ENCODE measurements at places on chromosomes 2 and 18.

DNA sequence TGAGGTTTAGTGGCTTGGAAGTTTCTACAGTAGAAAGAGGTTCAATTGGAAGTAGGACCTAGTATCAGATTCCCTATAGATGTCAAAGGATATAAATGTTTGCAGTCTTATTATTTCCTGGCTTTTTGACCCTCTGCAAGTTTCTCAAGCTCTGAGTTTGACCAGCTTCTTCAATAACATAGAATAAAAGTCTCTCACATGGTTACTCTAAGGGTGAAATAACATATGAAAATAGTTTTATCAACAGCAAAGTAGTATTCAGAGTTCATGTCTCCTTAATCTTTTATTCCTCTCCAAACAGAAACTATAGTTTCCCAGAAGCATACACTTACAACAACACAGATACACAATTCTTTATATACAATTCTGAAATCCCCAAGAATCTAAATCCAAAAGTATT, 132.9 kb upstream of the RND3 start:
- DNase-seq = no peak

DNA sequence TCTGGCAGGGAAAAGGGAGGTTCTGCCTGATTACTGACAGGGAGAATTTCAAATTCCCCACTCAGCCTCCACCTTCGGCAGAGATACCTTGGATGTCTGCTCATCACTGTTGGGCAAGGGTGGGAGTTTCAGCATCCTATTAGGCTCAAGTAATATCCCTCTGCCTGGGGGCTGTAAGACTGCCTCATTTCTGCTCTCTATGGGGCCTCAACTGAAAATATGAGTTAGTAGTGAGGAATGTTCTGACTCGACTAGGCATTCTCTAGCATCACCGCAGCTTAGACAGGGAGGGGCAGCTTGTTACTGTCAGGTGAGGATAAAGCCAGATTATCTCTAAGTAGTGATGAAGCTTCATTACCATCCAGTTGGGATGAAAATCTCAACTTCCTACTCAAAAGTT, 87.7 kb upstream of the LRP1B start:
- no peak for DNase-seq

DNA sequence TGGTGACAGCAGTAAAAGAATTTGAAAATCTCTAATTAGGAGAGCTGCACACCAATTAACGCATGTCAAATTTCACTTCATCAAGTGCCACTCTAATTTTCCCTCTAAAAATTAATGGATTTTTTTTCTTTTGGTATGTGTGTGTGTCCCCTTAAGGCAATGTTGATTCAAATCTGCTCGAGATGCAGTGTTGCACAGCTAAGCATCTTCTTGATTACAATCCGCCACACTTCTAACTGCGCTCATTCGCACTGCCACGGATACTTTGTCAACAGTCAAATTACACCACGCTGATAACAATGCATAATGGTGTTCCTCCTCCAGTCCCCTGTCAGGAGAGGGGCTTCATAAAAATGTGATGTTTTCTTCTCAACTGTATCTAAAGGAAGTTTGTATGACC, 261.4 kb downstream of the MEIS1 start:
- no peak for DNase-seq

DNA sequence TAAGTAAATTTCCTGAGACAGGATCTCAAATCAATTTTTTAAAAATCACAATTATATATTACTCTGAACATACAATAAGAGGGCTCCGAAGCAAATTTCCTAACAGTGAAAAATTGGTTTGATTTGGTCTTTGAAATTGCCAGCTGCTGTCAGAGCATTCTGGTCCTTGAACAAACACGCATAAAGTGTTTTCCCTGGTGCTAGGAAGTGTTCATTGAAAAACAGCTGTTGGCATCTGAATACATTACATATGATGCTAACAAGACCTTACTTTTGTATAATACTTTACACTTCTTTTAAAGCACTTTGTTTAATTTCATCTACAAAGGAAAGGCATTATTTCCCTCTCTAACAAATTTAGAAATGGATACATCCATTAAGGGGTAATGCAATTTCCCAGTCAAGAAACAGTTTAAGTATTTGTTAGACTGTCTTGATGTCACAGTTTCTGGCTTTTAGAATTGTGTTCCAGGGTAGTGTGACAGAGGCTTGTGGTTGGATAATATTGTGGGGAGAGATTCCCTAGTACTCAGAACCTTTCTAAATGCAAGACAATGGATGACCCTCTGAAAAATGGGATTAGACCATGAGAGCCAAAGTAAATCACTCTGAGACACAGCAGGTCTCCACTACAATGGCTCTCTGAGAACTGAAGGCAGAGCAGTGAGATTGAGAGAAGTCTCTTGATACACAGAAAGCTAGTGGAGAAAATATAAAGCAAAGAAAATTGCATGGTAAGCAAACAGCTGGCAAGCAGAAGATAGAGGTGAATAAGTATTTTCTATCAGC, 299.0 kb downstream of the TRIB2 start:
- DNase-seq = no peak

- no peak for DNase-seq
These were observed 402.8 kb upstream of the UBE2E3 start for GRCh38 chr2:180577567-180577966.

- DNase-seq = peak; percentile 15
These were observed at the start of gene SLC40A1 for GRCh38 chr2:189580658-189581353. Gene SLC40A1, minus strand, starts transcription at chr2:189580786. Its CDS starts 326 bp downstream, at chr2:189580460.

DNA sequence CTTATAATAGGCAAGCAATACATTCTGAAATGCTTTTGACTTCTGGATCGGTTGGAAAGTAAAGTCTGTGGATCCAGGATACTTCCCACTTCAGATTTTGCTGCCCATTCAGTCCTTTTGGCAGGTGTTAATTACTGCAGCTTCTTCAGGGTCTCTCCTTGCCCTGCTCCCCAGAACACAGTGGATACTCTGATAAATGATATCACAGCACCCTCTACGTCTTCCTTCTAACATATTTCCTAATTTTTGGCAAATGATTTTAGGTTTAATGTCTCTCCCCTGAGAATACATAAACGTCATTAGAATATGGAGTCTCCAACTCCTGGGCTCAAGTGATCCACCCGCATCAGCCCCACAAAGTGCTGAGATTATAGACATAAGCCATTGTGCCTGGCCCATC, 249.8 kb downstream of the NYAP2 start:
- DNase-seq = no peak

- DNase-seq = no peak
These were observed 14.6 kb downstream of the STRADB start for GRCh38 chr2:201466050-201466675.

GRCh38 chr2:64707276-64707675, 53.6 kb upstream of the SERTAD2 start:
- DNase-seq = no peak

DNA sequence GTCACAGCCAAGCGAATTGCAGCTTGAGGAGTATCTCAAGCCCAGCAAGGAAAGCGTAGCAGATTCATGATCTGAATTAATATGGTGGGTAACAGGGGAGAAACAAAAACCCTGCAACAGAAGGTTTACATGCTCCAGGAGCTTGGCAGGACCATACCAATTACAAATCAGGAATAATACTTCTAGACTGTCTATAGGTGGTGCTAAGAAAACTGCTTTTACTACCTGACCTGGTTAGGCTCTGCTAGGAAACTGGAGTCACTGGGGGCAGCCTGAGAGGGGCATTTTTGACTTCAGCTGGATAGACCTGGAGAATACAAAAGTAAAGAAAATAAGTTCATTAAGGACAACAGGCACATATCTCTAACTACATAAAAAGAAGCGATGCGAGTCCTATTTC, 24.6 kb upstream of the SPOPL start:
- no peak for DNase-seq

- no peak for DNase-seq
These were observed 284.1 kb downstream of the PHLPP1 start for GRCh38 chr18:62999392-62999791.

- no peak for DNase-seq
These were observed 155.6 kb downstream of the SETBP1 start for GRCh38 chr18:44836263-44836662.

- no peak for DNase-seq
These were observed 816 bp downstream of the SCTR start for GRCh38 chr2:119523383-119523951.

GRCh38 chr2:117470311-117471095, 344.0 kb upstream of the DDX18 start:
- no peak for DNase-seq

DNA sequence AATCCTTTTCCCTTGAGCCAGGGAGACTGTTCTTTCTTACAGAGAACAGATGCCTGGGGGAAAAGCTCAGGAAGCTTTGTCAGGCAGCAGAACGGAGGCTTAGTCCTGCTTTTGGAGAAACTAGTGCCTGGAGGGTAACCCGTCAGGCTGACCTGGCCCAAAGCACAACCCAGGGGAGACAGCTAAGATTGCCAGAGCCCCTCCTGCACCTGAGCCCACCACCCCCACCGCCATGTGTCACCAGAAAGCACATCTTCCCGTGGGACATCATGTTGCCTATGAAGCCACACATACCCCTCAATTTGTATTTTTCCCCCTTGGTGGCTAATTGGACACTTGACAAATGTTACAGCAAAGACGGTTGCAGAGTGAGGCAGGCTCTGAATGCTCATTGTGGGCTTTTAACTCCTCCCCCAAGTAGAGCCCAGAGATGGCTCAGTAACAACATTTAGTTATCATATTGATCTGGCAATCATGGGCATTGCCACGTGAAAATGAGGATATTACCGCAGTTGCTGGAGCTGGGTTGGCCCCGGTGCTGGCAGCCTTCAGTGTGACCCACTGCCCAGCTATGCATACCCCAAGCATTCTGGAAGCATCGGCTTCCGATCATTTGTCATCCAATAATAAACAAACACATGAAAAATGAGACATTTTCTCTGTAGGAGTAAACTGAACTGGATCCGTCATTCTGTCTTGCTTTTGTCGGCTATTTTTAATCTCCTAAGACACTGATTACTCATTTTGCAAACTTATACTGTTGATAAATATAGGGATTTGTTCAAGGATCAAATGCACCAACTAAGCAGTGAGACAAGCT, 229.5 kb downstream of the ATAD2B start:
- no peak for DNase-seq

DNA sequence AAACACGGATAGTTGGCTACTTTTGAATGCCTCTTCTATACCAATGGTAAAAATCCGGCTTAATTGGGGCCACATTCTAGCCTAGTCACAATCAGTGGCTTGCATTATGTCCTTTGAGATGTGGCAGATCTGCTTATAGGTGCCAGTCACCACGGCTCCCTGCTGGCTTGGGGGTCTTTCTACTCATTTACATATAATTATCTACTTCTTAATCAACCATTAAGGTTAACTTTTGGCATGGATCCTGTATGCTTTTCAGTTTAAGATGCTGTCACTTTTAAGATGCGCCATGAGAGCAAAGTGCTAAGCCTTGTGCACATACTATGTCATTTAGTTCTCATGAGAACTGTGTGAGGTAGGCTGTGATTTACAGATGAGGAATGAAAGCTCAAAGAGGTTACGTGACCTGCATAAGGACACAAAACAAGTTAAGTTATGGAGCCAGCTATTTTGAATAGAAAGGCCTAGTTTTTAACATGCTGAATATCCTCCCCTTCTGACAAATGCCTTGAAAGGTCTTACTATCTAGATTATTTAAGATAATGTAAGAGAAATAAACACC, 4.1 kb downstream of the NEDD4L start:
- DNase-seq = no peak

DNA sequence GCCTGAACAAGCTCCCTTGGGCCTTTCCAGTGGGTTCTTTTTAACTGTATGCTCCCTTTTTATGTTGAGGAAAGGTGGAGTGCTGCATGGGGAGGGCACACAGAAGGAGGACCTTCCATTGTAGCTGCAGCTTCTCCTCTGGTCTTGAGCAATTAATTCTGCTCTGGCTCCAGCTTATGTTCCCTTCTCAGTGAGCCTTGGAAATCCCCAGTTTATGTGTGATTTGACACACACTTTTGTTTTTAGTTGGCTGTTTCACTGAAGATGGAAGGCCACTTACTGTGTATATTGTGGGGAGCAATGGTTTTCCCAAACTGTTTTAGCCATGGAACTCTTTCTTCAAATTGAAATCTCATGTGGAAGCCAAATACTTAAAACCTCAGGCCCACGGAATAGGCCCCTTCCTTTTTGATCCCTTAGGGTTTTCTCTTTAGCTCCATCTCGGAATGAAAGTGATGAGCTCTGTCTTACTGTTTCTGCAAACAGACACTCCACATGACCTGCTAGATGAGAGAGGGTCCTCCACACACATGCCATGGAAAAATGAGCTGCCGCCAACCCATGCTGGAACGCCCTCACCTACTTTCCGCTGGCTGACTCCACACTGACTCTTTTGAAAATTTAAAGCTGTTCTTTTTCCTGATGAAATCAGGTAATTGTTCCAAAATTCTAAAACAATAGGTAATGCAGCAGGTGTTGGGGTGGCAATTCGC, 280.9 kb upstream of the SIX2 start:
- no peak for DNase-seq

- DNase-seq = no peak
These were observed 70.6 kb downstream of the GORASP2 start for GRCh38 chr2:170999654-171000053.

GRCh38 chr2:134141598-134142340, 112.1 kb upstream of the MGAT5 start:
- DNase-seq = no peak

DNA sequence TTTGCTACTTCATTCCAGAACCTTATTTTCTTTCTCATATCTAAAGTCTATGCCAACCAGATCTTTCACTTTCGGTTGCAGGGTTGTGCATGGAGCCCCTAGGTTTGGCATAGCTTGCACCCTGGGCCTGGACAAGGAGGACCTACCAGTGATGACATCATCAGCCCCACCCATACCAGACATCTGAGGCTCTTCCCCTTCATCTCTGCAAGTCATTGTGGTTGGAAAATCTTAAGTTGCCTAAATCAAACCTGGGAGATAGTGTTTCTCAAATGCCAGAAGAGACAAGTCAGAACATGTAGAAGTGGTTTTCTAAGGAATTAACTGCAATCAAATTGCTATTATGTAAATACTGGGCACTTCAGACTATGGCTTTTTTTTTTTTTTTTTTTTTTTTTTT, 363.3 kb downstream of the ZNF516 start:
- no peak for DNase-seq
